NCI-H226 (cell line): ENCODE measurements at places on chromosomes 4 and X.
A peak's percentile ranks its signal among the peaks of the same experiment; 100 is the strongest.

DNA sequence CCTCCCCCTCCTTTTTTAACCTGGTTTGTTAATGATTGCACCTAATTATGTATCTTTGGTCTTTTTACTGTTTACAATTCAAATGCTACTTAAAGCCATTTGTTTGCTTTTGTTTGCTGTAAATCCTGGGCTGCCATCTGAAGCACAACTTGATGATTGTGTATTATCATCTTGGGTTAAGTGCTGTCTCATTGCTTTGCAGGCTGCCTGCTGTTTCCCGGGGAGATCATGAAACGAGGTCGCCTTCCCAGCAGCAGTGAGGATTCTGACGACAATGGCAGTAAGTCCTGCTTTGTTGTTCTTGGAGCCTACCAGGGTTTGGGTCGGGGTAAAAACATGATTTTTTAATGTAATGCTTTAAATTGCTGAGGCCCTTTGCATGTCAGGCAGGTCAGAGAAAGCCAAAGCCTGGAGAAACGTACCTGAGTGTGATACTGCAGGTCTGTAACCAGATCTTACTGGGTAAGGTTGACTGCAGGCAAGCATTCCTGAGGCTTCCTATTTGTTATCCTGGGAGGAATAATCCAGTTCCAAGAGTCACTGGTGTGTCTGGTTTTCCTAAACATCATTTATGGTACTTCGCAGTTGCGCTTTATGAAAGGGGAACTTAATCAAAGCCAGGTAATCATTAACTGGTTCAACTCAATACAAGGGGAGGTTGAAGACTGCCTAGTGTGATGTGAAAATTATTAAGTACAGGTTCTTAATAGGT is 22.2 kb downstream of the JADE1 start:
- DNase-seq: no peak

DNA sequence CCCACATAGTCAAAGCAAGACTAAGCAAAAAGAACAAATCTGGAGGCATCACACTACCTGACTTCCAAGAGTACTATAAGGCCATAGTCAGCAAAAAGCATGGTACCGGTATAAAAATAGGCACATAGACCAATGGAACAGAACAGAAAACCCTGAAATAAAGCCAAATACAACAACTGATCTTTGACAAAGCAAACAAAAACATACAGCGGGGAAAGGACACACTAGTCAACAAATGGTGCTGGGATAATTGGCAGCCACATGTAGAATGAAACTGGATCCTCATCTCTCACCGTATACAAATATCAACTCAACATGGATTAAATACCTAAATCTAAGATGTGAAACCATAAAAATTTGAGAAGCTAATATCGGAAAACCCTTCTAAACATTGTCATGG is 819.3 kb upstream of the FRG1 start:
- no peak for DNase-seq

GRCh38 chr4:152828122-152828521 is 48.4 kb downstream of the ARFIP1 start:
- DNase-seq: no peak

GRCh38 chrX:14032406-14032805 is 2.7 kb upstream of the GEMIN8 start:
- no peak for DNase-seq

- no peak for DNase-seq
Measured at GRCh38 chrX:65751519-65751918, 84.1 kb downstream of the MSN start.

GRCh38 chrX:9135901-9136510 is 102.1 kb upstream of the FAM9B start:
- DNase-seq: no peak

DNA sequence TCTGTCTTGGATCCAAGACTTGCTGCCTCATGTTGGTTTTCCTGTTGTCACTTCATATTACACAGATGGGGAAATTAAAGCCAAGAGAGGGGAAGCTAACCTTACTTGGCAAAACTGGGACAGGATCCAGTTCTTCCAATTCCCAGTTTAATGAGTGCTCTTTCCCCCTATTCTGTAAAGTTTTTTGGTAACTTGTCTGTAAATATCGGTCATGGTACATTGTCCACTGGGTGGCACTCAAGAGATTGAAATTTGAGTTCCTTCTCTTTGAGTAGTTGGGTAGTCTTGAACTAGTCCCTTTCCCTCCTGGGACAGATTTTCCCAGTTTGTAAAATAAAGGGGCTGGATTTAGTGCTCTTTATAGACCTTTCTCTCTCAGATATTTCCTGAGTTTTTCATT is 12.4 kb upstream of the EOLA2 start:
- no peak for DNase-seq

- DNase-seq: no peak
Measured at GRCh38 chr4:55296096-55296495, 49.9 kb upstream of the SRD5A3 start.

DNA sequence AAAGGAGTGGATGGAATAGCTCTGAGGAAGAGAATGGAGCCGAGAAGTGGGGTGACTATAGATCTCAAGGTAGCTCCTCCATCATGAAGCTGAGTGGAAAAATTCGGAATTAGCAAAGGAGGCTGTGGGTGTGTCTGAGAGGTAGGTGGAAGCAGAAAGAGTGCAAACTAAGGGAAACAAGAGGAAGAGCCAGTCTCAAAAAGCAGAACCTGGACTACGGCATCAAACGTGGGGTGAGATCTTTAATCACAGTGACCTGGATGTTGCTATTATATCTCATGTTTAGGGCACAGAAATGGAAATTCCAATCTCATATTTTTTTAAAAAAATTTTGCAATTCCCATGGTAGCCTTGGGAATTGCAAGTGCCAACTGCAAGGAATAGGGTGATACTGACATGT is 162.5 kb upstream of the RASGEF1B start:
- no peak for DNase-seq

- DNase-seq: no peak
Measured at GRCh38 chr4:7294176-7294756, 101.9 kb downstream of the SORCS2 start.

DNA sequence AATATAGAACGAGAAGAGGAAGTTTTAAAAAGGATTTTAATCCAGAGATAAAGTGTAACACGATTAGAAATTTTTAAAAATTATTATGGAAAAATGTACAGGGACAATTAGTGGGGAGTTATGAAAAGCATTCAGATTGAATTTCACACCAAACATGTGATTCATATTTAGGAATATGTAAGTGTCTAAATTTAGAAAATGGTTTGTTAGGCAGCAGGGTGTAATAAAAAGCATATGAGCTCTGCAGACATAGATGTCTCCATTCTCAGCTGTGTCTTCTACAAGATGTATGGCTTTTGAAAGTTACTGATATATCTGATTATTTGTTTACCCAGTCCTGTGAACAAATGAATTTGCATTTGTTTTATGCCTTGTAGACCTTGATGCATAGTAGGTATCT is 638.9 kb upstream of the AGA start:
- DNase-seq: no peak

DNA sequence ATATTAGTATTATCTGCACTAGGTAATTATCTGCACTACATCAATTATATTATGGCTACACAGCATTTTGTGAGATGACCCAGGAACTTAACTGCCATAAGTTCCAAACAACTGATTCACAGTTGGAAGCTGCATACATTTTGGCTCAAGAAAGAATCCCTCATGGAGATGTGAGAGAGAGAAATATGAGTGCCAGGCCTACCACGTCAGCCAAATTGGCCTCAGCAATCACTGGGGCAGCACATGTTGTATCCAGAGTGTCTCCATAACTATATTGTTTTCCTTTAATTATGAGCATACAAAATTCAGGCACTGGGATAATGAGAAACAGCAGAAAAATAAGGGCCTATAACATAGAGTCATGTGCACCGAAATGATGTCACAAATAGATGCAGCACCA is 174.2 kb upstream of the DMD start:
- no peak for DNase-seq

DNA sequence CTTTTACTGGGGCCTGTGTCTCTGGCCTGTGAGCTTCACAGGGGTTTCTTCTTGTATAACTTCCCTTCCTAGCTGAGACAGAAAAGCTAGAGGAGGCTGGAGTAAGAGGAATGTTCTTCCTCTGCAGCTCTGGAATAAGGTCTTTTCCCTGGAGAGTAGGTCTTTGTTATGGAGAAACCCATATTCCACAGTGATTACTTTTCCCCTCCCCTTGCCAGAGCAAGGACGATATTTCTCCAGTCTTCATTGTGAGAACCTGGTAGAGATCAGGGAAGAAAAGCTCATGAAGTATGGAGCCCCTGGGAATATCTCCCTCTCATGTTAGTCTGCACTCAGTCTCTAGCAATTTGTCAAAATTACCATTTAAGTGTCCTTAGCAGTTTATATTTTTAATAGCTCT is 18.7 kb upstream of the GLRB start:
- no peak for DNase-seq

DNA sequence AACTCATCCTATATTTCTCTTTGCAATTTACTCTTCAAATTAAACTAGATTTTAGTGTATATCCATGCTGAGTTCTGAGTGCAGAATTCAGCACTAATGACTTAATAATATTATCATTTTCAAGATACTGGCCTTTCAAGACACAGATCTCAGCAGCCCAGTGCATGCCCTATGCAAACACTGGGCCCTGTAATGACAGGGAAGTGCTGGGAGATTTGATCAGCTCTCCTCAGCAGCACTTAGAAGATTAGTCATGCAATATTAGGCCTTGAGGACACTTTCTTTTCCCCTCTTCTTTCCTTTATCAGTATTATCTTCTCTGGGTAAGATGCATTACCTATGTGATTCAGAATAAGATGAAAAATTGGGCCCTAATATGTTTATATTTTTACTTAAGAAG is 207.1 kb downstream of the PPP3CA start:
- DNase-seq: no peak

DNA sequence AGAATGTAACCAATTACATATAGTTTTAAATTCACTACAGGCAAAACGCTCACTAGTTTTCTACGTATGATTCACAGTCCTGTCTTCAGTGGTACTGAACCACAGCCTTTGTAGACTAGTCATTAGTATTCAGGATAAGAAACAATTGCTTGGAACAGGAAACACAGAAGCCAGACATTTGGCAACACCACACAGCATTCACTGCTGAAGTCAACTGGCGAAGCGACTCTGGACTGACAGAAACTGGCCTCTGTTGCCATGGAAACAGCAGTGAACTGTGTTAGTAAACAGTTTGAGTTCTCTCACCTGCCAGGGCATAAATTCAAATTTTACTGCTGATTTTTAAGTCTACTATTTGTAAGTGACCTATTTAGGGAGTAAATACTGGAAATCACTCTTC is 57.6 kb downstream of the MAPK10 start:
- DNase-seq: peak; percentile 11

DNA sequence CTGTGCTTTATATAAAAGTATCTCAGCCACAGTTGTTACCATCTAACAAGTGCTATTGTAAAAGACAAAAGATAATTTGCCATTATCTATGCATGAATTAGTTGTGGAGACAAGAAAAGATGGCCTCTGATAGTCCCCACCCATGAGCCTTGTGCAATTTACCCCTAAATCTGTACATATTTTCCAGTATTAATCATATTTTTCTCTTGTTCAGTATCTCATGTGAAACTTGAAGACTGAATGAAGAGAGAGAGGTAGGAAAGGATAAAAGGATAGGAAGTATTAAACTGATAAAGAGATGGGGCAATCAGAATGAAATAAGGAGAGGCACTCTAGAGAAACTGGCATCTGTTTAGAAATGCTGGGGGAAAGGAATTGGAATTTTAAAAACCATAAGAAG is 3.7 kb downstream of the MYOZ2 start:
- DNase-seq: peak; percentile 32

- no peak for DNase-seq
Measured at GRCh38 chr4:147336252-147336651, 144.6 kb upstream of the EDNRA start.

- no peak for DNase-seq
Measured at GRCh38 chr4:177384856-177385397, 57.3 kb downstream of the AGA start.

GRCh38 chr4:186602978-186603377 is 47.6 kb upstream of the MTNR1A start:
- no peak for DNase-seq

DNA sequence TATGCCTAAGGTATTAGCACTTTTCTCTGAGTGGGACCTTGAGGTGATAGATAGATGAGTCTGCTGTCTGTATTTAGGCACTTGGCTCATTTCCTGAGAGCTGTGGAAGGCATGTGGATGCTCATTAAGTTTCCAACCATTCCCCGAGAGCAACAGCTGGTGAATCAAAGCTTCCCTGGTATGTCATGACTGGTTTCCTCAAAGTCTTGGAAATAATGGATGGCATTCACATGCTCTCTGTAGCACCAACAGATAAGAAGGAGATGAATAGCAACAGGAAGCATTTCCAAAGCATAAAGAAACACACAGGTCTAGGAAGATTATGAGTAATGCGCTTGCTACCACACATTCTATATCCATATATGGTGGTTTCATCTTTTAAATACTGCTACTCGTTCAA is 118.3 kb upstream of the ETNPPL start:
- DNase-seq: peak; percentile 90
